ENCODE measurements at places on chromosomes 3 and 15.

GRCh38 chr3:87191641-87192040 lies 35.5 kb upstream of the CHMP2B start:
- no peak for DNase-seq

DNA sequence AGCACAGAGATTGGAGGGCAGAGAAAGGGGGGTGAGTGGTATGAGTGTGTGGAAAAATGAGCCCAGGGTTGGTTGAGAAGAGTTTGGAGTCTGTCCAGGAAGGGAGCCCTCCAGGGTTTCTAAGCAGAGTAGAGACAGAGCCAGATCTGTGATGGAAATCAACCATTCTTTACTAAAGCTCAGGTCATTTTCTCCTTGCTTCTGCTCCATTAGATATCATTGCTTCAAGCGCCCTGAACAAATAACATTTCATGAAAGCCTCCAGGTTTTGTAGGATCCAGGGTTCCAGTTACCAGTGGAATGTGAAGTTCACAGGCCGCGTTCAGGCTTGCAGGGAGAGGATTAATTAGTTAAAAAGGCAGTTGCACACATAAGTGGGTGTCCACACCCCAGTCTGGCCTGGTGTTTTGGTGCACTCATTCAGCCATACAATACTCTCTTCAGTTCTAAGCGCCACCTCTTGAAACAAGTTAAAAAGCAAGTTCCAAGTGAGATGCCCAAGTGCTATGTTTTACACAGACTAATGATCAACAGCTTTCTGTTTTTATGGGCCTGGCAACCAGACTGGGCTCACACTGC lies 16.4 kb upstream of the BOC start:
- DNase-seq, result peak; percentile 47

- DNase-seq, result no peak
Observed at GRCh38 chr3:127038466-127038865, 55.6 kb downstream of the PLXNA1 start.

GRCh38 chr3:141646760-141647561 lies 91.1 kb upstream of the RNF7 start:
- peak; percentile 3 for DNase-seq

- no peak for DNase-seq
Observed at GRCh38 chr3:117932441-117932840, 1102.2 kb downstream of the IGSF11 start.

- no peak for DNase-seq
Observed at GRCh38 chr3:193711964-193712598, 119.1 kb downstream of the OPA1 start.

DNA sequence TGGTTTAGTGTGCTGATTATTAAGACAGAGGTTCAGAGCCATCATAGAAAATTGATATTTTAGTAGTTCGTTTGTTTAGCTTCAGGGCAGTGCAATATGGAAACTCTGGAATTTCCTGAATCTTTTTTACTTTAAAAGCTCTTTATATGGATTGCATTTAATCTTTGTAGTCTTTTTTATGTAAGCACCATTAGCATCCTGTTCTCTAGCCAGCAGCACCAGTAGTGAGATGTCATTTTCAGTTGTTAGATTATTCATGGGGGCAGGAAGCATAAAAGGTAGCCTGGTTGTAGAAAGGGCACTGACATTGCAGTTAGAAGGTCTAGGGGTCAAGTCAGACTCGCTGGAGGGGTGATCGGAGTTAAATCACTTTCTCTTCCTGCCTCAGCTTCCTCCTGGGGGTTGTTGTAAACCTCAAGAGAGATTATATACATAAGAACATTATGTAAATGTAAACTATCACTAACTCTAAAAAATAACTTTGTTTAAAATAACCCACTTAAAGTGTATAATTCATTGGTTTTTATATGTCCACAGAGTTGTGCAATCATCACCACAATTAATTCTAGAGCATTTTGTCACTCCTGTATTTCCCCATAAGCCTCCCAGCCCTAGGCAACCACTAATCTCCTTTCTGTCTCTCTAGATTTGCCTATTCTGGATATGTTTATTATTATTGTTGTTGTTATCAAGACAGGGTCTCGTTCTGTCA lies 31.4 kb upstream of the ITPKA start:
- no peak for DNase-seq

- no peak for DNase-seq
Observed at GRCh38 chr15:58517252-58517681, 85.5 kb downstream of the LIPC start.

GRCh38 chr3:168087539-168087938 lies 8.2 kb downstream of the GOLIM4 start:
- DNase-seq, result no peak

DNA sequence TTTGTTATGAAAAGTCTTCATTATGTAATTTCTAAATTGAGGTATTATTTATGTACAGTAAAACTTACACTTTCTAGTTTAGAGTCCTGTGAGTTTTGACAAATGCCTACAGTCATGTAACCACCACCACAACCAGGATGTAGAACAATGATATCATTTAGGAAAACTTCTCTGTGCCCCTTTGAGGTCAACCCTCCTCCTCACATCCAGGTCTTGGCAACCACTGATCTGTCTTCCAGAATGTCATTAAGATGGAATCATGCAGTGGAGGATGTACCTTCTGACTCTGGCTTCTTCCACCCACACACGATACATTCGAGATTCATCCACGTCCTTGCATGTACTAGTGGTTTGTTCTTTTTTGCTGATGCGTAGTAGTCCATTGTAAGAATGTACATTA lies 23.2 kb downstream of the MINAR1 start:
- no peak for DNase-seq

GRCh38 chr3:169965562-169966427 lies 812 bp upstream of the SEC62 start:
- DNase-seq, result no peak

- no peak for DNase-seq
Observed at GRCh38 chr3:160409812-160410610, 10.6 kb downstream of the SMC4 start.

- DNase-seq, result no peak
Observed at GRCh38 chr3:17938313-17938712, 195.9 kb upstream of the TBC1D5 start.

DNA sequence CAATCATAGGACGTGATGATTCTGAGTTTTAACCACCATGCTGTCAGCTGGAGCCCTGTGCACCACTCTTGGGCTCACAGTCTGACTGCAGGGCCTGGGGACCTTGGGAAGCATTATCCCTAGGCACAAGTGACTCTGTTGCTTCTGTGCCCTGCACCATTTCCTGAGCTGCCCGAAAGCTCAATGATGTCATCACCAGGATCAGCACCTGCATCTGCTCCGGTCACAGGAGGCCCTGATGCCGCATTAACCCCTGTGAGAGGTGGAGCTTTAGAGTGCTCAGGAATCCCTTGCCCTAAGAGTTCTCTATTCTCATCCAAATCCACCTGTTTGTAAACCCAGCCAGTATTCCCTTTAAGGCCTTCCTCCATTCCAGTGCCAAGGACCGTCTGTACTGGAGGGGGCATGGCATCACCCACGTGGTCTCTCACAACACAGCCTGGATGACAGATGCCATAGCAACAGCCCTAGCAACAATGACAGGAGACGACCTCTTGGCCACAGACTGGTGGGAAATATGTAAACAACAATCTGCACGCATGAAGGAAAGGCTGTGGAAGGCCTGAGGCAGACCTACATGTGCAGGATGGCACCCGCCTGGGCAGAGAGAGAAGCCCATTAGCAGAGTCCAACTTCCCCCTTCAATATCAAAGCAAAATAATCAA lies 37.9 kb downstream of the NTRK3 start:
- DNase-seq, result no peak

DNA sequence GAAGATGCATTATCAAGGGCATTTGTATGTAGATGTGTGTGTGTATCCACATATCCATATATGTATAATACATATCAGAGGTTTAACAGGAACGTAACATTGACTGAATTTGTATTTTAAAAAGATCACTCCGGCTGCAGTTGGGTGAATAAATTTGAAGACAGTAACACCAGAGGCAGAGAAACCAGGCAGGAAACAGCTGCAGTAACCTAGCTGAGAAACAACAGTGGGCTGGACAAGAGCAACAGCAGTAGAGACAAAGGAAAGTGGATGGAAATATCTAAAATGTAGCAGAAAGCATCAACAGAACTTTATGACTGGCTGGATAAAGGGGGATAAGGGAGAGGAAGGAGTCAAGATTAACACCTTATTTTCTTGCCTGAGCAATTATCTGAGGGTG lies 68.3 kb upstream of the SETMAR start:
- no peak for DNase-seq

GRCh38 chr3:112017091-112017490 lies 17.4 kb upstream of the TMPRSS7 start:
- DNase-seq, result no peak

- DNase-seq, result peak; percentile 25
Observed at GRCh38 chr15:40238532-40239403, at the start of gene PAK6. Gene PAK6 (plus strand): TSS chr15:40239063. CDS start chr15:40264786, 25,723 bp downstream.

Measured in NCI-H2107 (cell line).